ENCODE measurements at places on chromosomes 16 and 17.

DNA sequence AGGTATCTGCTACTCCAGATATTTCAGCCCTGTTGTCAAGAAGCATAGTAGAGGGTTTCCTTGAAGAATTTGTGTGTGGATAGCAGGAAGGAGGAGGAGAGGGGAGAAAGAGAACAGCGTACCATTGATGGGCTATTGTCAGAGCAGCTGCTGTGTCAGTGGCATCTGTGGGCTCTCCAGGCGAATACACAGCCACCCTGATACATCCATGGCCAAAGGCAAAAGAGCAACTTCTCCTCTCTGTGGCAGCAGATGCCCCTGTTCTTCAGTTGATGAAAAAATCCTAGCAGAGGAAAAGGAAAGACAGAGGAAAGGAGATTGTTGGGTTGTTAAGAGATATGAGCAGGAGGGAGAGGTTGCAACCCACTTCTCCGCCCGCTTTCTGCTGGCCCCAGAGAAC, 12.2 kb upstream of the KCNJ2 start:
- no peak for DNase-seq

- no peak for DNase-seq
Measured at GRCh38 chr17:27355419-27355818, 61.5 kb downstream of the WSB1 start.

DNA sequence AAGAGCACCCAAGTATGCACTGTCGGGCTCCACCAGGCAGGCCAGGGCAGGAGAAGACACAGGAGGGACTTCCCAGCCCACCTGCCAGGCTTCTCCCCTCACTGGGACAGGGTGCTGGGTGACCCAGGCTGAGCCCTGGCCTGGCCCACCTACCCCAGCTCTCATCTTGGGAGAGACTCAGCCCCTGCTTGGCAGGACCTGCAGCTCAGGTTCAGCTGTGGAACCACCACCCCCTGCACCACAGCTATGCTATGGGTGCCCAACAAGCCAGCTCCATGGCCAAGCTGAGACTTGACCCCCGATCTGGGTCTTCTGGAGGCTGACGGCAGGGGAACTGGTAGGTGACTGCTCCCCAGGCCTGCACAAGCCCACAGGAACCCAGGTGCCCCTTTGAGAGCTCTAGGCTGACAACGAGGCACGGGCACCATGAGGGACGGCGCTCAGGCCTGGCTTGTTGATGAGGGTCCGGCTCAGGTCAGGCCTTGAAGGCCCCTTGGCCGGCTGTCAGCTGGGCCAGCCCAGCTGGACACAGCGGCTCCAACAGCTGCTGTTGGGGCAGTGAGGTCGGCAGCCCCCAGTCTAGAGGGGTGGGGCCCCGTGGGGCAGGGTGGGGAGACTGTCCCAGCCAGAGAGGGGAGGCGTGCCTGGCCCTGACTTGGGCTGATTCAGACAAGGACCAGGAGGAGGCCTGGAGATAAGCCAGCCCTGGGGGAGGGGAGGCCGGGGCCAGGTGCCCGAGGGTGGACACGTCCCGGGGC, 4.6 kb downstream of the RPUSD1 start:
- DNase-seq: no peak

DNA sequence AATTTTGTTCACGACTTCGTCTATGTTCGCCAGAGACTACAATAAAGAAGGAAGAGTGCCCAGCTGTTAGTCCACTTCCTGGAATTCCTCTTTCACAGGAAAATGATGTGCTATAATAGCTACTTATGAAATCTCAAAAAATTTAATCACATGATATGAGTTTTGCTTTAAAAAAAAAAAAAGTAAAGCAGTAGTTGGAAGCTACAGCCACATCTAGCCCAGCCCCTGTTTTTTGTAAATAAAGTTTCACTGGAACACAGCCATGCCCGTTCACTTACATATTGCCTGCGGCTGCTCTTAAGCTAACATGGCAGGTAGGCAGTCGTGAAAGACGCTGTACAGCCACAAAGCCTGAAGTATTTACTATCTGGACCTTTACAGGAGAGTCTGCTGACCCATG, 15.3 kb downstream of the VPS53 start:
- no peak for DNase-seq

- DNase-seq: no peak
Measured at GRCh38 chr17:77781536-77781935, 177.0 kb upstream of the TNRC6C start.

DNA sequence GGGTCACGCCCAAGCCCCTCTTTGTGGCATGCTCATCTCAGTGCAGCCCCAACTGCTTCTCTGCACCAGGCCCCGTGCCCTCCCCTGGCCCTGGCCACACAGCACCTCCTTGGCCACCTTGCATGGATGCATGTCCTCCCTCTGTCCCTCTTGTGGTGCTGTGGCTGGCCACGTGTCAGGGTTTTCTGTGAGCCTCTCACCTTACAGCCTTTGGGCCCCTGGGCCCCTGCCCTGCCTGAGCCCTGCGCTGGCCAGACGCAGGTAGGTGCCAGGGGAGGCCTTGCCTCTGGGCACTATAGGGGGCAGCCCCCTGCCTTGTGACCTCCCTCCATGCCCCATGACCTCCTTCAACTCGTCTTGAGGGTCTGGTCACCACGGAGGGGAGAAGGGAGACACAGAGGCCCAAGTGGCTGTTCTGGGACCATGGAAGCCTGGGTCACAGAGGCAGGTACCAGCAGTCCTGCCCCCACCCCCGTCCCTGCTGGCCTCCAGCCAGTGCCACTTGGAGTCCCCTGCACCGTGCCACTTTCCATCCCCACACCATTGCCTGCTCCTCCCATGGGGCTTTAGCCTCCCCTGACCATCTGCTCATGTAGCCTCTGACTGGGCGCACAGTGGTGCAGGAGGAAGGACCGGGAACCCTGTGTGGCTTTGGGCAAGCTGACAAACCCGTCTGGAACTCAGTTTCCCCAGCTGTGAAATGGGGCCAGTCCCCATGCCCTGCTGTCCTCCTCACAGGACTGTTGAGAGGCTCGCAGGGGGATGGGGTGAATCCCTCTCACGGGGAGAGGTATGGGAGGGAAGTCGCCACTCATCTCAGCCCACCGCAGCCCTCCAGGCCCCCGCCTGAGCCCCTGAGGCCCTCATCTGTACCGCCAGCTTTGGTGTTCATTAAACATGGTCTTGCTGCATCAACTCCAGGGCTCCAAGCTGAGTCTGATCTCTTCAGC, 11.5 kb upstream of the ATP6V0C start:
- DNase-seq: no peak

DNA sequence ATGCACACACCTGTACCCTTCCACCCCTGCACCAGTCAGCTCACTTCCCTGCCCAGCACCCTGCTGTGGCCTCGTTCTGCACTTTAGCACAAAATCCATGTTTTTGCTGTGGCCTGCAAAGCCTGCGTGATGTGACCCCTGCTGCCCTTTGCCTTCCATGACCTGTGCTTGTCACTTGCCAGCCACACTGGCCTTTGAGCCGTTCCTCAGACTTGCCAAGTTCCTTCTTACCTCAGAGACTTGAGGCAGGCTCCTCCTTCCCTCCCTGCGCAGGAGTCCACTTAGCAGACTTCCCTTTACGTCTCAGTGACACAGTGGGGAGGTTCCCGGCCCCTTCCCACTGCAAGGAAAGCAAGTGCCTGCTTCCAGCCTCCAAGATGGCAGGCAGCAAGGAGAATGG, 134.7 kb downstream of the SNX29 start:
- DNase-seq: no peak

Data from nephron progenitor cell (in vitro differentiated cells).